ENCODE measurements at places on chromosomes 13 and 19. TPM values are rescaled to one million over a fixed set of nuclear protein-coding genes. Genes with fewer than 3 reads are reported as not detected.

DNA sequence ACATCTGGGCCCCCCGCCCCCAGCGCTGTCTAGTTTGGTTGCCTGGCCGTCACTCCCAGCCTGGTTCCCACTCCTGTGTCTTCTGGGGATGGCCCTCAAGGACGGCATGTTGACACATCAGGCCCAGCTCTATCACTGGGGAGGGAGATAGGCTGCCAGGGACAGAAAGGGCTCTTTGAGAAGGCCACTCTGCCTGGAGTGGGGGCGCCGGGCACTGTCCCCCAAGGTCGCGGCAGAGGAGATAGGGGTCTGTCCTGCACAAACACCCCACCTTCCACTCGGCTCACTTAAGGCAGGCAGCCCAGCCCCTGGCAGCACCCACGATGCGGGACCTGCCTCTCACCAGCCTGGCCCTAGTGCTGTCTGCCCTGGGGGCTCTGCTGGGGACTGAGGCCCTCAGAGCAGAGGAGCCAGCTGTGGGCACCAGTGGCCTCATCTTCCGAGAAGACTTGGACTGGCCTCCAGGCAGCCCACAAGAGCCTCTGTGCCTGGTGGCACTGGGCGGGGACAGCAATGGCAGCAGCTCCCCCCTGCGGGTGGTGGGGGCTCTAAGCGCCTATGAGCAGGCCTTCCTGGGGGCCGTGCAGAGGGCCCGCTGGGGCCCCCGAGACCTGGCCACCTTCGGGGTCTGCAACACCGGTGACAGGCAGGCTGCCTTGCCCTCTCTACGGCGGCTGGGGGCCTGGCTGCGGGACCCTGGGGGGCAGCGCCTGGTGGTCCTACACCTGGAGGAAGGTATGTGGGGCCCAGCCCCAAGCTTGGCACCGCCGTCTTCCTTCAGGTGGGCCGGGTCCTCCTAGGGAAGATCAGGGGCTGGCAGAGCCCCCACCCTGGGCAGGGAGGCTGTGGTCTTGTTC lies at the start of gene AMH:
Gene AMH (plus strand): TSS at position 314 of the 857 bp plus-strand sequence. CDS start 10 bp downstream, at position 324.
- DNase-seq, result no peak

DNA sequence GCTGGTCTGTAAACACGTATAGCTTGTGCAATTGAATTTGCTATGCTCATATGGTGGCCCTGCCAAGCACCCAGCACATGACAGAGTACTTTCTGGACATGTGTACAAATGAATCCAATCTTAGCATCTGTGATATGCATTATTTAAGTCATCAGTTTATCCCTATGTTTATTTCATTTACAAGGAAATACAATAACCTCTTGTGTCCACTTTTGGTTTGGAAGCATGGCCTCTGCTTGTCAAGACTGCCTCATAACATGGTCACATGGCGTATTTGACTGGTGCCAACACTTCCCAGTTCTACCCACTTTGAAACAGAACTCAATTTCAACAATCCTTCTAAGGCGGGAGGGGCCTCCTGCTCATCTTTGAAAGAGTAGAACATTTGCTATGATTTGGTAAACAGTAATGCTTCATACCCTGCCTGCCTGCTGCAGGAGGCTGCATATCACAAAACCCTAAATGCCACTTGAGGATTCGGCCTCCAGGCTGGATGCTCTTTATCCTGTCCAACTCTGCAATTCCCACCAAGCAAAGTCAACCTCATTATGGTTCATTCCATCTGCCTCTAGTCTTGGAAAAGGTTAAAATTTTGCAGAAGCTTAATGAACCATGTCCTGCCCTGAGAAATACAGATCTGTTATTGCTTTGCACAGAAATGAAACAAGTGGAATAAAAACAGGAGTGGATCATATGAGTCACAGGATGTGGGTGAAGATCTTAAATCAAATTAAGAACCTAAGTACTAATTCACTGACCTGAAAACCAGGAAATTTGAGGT lies 151.3 kb downstream of the CYSLTR2 start:
- peak; percentile 85 for DNase-seq

GRCh38 chr19:28436320-28436719 lies 776.6 kb downstream of the UQCRFS1 start:
- DNase-seq, result no peak

DNA sequence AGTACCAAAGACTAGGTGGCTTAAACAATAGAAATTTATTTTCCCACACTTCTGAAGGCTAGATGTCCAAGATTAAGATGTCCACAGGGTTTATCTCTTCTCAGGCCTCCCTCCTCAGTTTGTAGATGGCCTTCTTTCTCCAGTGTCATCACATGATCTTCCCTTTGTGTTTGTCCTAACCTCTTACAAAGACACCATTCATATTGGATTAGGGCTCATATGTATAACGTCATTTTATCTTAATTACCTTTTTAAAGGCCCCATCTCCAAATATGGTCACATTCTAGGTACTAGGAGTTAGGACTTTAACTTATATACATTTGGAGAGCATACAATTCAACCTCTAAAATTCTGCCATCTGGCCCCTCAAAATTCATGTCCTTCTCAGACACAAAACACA lies 34.3 kb downstream of the N4BP2L2 start:
- DNase-seq, result no peak

The RAB3A gene
- 1.7 TPM for total RNA-seq

DNA sequence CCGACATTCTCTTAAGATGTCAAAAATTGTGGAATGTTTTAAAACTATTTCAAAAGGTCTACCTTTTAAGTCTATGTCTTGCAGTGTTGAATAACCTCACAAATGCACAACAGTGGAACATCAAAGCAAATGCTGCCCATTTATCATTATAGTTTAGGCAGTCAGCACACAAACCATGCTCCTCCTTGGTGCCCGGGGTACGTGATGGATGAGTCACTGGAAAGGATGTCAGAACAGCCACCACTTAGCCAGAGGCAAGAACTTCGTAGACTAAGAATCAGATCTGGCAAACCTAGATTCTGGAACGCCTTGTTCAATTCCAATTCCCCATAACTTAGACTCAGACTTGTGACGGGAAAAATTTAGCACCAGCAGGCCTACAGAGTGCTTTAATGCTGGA lies 343.6 kb downstream of the FGF9 start:
- DNase-seq, result peak; percentile 91

DNA sequence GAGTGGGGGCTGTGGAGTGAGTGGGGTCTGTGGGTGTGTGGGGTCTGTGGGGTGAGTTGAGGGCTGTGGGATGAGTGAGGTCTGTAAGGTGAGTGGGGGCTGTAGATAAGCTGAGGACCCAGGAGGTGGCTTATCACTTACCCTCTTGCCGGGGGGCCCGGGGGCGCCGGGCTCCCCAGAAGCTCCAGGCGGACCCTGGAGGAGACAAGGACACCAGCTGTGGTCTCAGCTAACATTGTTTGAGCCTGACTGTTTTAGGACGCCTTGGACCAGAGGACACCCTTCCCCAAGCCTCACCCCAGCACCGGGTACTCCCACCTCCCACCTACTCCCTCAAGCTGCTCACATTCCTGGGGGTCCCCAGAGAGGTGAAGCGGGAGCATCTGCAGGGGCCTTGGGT lies 34.2 kb upstream of the OLFM2 start:
- no peak for DNase-seq

GRCh38 chr19:4367781-4368127 lies 24.4 kb downstream of the MPND start:
- DNase-seq, result no peak

GRCh38 chr19:32339988-32340874 lies 5.2 kb upstream of the ZNF507 start:
- DNase-seq, result peak; percentile 53

DNA sequence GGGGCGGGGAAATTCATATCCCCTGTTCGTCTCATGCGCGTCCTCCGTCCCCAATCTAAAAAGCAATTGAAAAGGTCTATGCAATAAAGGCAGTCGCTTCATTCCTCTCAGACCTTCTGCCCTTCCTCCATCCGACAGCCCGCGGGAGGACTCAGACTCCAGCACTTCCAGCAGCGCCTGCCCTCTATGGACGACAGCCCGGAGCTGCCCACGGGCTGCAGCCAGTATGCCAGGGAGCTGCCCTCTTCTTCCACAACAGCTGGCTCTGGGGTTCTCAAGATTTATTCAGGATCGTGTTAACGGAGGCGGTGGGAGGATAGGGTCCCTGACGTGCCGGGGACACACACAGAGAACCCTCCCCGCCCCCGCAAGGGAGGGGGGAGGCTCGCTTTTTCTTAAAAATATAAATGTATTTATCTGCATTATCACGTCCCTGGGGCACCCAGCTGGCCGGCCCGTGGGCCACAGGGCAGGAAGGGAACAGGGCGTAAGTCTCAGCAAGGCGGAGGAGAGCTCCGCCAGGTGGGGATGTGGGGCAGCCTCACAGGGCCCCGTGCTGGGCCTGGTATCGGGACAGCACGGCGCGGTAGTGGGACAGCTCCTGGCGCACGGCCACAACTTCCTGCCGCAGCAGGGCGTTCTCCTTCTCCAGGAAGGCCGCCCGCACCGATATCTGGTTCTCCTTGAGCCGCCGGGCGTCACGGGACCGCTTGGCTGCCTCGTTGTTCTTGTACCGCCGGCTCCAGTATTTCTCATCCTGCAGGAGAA lies 6.7 kb downstream of the DBP start:
- DNase-seq, result peak; percentile 53

GRCh38 chr19:50167314-50167721 lies 4.2 kb upstream of the IZUMO2 start:
- no peak for DNase-seq

DNA sequence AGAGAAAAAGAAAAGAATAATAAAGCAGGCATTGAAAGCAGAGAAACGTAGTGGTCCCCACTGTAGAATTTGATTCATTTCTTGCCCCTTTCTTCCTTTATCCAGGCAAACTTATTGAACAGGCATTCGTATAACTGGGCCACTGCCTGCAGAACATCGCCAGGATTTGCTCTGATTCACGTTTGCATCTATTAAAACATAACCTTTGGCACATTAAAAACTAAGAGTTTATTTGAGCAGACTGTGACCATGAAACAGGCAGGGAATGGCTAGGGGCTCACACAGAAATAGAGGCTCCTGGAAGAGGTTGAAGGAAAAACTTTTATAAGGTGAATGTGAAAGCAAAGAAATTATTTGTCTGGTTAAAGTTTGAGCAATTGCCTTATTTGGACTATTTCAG lies 12.5 kb upstream of the SUPT20H start:
- DNase-seq, result no peak

DNA sequence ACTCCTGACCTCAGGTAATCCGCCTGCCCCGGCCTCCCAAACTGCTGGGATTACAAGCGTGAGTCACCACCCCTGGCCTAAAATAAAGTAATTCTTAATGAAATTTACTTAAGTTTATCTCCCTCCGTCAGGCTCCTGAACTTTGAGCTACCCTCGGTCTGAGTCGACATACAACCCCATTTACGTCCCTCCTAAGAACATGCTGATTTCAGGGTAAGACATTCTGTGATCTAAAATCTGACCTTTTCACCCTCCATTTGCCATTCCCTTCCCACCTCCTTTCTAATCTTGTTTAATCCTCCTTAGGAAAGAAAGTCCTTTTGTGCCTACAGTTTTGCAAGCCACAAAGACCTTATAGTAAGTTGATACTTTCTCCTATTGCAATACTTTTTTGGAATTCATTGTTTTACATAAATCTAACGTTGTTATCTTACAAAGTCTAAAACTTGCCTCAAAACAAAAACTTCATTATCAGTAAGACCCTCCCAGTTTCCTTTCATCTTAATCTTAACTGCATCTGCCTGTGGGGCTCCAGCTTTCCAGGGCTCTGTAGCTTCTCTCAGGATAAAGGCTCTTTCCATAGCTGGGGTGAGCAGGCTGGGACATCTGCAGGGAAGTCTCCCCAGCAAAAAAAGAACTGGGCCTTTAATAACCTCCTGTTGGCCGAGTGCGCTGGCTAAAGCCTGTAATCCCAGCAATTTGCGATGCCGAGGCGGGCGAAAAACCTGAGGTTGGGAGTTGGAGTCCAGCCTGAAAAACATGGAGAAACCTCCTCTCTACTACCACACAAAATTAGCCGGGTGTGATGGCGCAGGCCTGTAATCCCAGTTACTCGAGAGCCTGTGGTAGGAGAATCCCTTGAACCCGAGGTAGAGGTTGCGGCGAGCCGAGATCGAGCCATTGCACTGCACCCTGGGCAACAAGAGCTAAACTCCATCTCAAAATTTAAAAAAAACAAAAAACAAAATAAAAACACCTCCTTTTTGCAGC lies 143.1 kb downstream of the ZNF737 start:
- DNase-seq, result peak; percentile 1

All from RPMI7951 (cell line).